Muscle of back (tissue), 13 donors: ENCODE measurements at places on chromosomes 2 and 18. TPM values are rescaled to one million over a fixed set of nuclear protein-coding genes. Genes with fewer than 3 reads are reported as not detected.

Gene PDIA6
- polyA plus RNA-seq = 123 TPM

- DNase-seq = no peak
Measured at GRCh38 chr2:112727276-112728028, 6.6 kb downstream of the NT5DC4 start.

DNA sequence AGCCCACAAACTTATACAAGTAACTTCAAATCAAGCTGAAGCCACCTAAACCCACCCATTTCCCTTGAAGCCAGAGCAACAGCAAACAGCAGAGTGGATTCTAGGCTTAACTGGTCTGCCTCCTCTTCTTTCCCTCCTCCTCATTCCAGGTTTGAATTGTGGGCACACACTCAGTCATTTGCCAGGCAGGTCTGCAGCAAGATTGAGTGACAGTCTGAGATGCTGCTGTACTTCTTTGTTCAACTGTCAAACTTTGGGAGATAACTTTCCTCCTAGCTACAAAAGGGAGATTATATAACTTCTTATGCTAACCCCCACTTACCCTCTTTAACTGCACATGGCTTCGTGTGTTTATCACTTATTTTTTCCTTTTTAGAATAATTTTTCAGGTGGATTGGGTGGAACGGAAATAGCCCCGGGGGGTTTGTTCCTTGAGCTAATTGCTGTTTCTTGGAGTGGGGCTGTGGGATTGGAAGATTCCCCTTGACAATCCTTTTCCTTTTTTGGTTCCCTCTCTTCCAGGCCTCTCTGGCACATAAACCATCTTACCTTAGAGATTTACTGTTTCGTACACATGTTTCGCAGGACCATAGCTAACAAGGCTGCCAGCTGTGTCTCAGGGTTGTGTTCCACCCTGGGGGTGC lies 55.0 kb downstream of the RNF144A start:
- no peak for DNase-seq

GRCh38 chr2:119222863-119223520 lies 642 bp upstream of the STEAP3 start:
- no peak for DNase-seq

DNA sequence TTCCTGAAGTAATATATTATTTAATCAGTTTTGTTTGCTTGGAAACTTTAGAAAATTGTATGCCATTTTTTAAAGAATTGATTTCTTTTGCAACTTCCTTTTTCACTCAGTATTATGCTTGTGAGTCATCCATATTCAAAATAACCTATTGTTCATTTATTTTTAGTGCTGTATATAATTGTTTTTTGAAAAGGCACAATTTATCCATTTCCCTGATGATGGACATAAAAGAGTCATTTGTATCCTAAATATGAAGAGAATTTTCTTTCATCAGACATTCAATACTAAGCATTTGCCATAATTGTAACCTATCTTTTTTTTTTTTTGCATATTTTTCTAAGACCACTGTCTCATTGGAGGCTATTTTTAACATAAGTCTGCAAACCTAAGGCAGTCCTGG lies 134.1 kb upstream of the SERPINE2 start:
- no peak for DNase-seq

- no peak for DNase-seq
Measured at GRCh38 chr18:6835345-6835744, 105.8 kb downstream of the ARHGAP28 start.

Gene AQP4
- polyA plus RNA-seq = 0.52 TPM

DNA sequence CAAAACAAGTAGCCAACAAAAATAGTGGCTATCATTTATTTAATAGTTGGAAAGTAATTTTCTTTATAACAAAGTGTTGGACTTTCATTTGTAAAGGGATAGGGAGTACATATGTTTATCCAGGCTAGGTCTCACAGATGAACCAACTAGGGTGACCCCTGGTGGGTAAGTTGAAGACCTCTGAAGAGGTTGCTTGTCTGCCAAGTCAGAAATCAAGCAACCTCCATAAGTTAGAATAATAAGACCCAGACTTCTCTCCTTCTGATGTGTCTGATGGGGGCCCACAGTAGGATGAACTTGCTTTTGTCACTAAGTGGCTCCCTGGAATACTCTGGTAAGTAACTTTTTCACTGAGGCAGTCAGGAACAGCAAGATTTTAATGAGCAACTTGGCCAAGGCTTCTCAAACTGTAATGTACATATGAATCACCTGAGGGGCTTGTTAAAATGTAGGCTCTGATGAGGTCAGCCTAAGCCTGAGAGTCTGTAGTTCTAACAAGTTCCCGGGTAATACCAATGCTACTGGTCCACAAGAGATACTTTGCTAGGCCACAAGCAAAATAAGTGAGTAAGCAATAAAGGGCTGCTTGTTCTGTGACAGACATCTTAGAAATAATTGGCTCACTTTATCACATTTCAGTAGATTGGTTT lies 319.6 kb downstream of the PIK3C3 start:
- peak; percentile 8 for DNase-seq

- peak; percentile 94 for DNase-seq
Measured at GRCh38 chr2:226115102-226115831, 684.4 kb downstream of the IRS1 start.

GRCh38 chr18:39460136-39460535 lies 1894.5 kb upstream of the CELF4 start:
- DNase-seq = no peak

GRCh38 chr2:119574108-119574815 lies 30.0 kb downstream of the CFAP221 start:
- no peak for DNase-seq
